ENCODE measurements at places on chromosomes 1 and 21.

- no peak for DNase-seq
Measured at GRCh38 chr1:67190410-67190809, 24.2 kb downstream of the IL23R start.

- no peak for DNase-seq
Measured at GRCh38 chr1:5385096-5385799, 607.0 kb downstream of the NPHP4 start.

GRCh38 chr1:28197682-28198415 lies 21.4 kb upstream of the PTAFR start:
- no peak for DNase-seq

GRCh38 chr1:59427155-59427554 lies 130.3 kb downstream of the FGGY start:
- no peak for DNase-seq

- no peak for DNase-seq
Measured at GRCh38 chr1:54120698-54121481, 31.9 kb downstream of the CDCP2 start.

GRCh38 chr1:42135426-42135825 lies 17.8 kb upstream of the GUCA2B start:
- no peak for DNase-seq

GRCh38 chr1:174167265-174167803 lies 8.0 kb downstream of the RABGAP1L start:
- no peak for DNase-seq

DNA sequence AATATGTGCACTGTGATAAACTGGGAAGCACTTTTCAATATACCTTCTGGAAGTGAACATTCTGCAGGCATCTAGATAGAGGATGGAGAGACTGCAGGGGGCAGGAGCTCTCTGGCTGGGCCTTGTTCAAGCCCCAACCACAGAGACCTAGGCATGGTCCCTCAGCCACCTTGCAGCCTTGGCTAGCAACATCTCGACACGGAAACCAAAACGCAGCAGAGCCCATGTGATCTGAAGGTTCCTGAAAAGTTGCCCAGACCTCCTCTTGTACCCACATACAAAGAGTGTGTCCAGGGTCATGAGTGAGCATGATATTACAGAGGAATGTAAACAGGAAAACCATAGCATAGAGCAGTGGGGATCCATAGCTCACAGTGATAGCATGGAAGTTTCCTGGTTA lies 33.1 kb upstream of the SAMD11 start:
- no peak for DNase-seq

GRCh38 chr1:220227393-220227792 lies 44.9 kb downstream of the RAB3GAP2 start:
- DNase-seq, result no peak
